ENCODE measurements at places on chromosomes 2 and 18. TPM values are rescaled to one million over a fixed set of nuclear protein-coding genes. Genes with fewer than 3 reads are reported as not detected.
A peak's percentile ranks its signal among the peaks of the same experiment; 100 is the strongest.

DNA sequence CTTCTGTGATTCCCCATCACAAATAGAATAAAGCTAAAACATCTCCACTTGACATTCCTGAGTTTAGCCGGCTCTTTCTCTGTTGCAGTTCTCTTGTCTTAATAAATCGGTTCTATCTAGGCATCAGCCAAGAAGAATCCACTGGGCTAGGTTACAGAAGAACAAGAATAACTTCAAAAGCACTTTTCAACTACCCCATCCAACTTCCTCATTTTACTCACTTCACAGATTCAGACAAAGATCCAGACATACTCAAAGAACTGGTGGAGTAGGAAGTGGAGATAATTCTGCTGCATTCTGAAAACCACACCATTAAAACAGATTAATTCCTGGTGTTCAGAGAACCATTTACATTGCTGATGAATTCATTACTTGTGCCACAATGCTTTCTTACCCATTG lies 9.6 kb upstream of the ALPK2 start:
- DNase-seq, result no peak

DNA sequence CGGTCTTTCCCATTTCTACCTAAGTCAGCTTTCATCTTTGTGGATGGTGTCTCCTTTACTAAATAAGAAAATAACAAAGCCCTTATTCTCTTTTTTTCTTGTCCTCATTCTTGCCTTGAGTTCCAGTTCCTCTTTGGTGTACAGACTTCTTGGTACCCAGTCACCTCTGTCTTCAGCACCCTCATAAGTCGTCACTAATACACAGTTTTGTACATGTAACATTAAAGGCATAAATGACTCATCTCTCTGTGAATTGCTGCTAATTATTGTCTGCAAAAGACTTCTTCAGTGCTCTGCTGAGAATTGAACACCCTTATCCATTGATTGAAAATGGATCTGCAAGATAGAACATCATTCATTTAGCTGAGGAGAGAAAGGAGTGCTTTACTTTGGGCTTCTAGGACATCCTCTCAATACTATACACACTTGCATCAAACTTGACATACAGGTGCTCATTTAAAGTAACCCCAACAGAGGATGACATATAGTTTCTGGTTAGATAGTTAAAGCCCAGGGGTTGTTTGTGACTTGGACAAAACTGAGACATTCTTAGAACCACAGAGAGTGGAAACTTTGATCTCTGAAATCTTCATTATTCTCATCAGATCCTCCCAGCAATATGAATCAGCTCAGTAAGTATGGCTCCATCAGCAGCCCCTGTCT lies 97.0 kb downstream of the XRCC5 start:
- no peak for DNase-seq

DNA sequence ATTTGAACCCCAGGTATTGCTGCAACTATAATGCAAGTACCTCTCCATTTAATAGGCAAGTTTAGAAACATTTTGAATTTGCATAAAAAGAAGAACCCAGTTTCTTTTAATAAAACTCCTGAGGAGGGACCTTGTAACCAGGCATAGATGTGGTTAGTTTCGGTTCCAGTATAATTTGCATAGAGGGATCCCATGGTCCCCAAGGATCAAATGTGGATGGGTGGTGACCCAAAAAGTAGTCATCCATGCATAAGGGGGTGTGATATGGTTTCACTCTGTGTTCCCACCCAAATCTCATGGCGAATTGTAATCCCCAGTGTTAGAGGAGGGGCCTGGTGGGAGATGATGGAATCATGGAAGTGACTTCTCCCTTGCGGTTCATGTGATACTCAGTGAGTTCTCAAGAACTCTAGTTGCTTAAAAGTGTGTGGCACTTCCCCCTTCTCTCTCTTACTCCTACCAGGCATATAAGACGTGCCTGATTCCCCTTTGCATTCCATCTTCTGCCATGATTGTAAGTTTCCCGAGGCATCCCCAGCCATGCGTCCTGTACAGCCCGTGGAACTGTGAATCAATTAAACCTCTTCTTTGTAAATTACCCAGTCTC lies 40.2 kb upstream of the SKA1 start:
- DNase-seq, result no peak

Gene FBXO36
- total RNA-seq, result 0.88 TPM

- no peak for DNase-seq
Measured at GRCh38 chr18:80041424-80041823, 7.2 kb downstream of the RBFA start.

- no peak for DNase-seq
Measured at GRCh38 chr2:143742581-143742980, 613.4 kb downstream of the ARHGAP15 start.

DNA sequence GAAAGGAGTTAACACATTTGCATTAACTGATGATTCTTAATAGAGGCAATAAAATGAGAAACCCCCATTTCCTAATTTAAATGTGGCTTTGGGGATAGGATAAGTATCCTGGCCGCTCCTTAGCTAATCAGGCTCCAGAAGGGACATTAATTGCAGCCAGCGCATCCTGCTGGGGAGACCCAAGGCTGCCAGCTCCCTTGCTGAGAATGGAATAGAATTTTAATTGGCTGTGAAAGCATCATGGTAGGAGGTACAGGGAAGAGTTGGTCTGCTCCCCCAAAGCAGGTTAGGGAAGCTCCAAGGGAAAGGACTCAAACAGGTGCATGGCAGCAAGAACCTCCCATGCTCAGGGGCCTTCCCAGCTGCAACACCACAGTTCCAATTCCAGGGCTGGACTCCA lies 71.4 kb downstream of the MARCHF4 start:
- no peak for DNase-seq

DNA sequence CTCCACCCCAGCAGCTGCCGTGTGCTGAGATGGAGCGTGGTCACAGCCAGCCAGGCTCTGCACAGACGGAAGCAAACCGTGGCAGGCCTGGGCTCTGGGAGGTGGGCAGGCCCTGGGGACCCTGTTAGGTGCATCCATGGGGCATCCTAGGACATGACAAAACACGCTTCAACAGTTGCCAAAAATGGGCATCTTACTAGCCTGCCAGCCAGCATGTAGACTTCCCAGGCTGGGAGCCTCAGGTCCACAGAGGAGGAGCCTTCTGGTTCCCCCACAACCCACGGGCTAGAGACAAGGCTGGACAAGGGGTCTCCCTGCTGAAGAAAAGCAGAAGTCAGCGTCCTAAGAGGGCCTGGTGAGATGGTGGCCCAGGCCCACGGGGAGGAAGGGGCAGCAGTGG lies 139.5 kb downstream of the HDAC4 start:
- no peak for DNase-seq

Gene NEU2
- not detected for total RNA-seq

GRCh38 chr2:162475661-162476060 lies 131.7 kb downstream of the GCA start:
- DNase-seq, result no peak

DNA sequence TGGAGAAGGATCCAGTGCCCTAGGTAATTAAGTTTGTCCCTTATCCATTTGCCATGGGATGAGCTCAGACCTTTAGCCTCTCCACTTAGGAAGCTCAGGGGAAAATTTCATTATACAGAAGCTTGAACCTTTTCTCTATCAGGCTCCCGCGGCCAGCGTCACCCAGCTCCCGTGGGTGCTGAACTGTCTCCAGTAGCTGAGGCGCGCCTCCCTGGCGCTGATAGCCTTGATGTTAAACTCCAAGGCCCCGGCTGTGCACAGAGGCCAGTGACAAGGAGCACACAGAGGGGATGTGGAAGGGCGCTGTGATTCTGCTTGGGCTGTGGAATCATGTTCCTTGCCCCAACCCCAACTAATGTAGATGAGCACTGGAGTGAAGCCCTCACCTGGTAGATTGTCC lies 50.8 kb downstream of the NRP2 start:
- DNase-seq, result no peak

DNA sequence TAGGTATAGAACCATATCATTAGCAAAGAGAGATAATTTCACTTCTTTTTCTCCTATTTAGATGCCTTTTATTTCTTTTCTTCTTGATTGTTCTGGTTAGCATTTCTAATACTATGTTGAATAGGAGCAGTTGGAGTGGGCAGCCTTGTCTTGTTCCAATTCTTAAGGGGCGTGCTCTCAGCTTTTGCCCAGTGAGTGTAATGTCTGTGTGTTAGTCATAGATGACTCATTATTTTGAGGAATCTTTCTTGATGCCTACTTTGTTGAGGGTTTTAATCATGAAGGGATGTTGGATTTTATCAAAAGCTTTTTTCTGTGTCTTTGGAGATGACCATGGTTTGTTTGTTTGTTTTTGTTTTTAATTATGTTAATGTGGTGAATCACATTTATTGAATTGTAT lies 1453.1 kb upstream of the SLC39A10 start:
- DNase-seq, result no peak

DNA sequence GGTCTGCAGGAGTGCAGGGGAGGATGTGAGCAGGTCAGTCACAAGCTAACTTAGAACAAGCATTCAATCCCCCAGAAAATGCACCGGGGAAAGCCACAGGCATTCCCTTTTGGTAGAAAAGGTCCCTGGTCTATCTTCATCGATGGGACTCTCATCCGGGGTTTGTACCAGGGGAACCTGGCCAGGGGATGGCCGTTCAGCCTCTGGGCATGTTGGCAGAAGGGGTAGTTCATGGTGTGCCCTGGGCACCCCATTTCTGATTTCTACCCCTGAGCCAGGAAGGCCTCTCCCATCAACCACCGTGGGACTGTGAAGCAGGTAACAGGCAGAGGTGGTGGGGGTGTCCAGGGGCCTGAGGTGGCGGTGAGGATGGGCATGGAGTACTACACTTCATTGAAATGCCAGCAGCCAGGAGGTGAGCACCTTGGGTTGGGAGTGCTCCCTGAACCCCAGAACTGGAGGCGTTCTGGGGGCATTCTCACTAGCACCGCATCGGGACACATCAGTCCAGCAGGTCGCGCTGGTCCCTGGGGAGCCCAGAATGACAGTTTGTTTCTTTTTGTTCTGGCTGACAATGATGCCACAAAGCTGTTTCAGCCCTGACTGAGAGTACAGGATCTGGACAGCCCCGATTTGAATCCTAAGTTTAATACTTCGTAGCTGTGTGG lies 172.3 kb downstream of the SMAD7 start:
- no peak for DNase-seq

Gene LIMS3
- total RNA-seq, result 32.8 TPM

GRCh38 chr2:236525411-236525997 lies 44.1 kb upstream of the ACKR3 start:
- DNase-seq, result no peak

DNA sequence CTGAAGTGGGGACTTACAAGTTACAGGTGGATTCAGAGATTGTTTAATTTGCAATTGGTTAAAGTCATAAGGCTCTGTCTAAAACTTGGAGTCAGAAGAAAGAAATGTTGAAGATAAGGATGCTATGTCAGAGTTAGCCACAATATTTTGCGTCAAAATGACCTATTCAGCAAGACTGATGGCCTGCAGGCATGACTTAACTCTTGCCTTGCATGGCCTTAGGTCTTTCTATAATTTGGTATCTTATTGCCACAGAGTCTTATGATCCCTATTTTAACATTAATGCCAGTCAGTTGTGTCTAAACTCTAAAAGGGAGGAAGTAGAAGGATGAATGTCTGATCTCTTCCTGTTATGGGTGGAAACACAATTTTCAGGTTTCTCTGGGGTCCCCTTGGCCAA lies 5.2 kb upstream of the COMMD1 start:
- no peak for DNase-seq

Gene DIS3L2
- 40.2 TPM for total RNA-seq

DNA sequence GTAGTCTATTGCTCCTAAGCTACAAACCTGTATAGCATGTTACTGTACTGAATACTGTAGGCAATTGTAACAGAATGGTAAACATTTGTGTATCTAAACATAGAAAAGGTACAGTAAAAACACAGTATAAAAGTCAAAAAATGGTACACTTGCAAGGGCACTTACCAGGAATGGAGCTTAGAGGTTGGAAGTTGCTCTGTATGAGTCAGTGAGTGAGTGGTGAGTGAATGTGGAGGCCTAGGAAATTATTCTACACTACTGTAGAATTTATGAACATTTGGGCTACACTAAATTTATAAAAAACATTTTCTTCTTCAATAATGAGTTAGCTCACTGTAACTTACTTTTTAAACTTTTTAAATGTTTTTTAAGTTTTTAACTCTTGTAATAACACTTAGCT lies 19.0 kb downstream of the NABP1 start:
- no peak for DNase-seq

Gene TSPYL6
- not detected for total RNA-seq

DNA sequence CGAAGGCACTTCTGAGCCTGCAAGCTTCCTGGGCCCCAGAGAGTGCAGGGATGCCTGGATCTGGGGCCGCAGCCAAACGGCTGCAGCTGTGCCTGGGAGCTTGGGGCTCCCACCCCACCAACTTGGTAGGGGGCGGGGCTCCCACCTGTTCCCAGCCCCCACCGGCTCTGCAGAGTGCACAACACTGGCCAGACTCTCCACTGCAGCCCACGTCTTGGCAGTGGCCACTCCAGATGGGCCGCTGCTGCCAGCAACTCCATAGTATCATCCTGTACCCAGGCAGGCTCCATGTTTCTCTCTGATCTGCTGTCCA lies 9.9 kb downstream of the DYSF start:
- no peak for DNase-seq

Gene COLEC11
- 0.55 TPM for total RNA-seq

DNA sequence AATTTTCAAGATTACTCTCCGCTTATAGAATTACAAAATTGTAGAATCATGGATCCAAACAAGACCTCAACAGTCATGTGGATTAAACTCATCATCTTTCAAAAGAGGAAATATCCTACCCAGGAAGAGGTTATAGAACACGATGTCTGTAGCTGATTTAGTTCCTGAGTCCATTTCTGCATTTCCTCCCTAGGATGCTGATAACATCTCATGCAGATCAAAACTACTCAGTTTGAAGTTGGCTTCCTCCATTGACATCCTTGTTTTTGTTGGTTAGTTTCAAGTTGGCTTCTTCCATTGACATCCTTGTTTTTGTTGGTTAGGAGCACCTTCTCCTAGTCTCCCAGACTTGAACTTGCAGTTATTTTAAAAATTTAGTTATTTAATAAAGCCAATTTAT lies 147.5 kb downstream of the PARD3B start:
- DNase-seq, result no peak

DNA sequence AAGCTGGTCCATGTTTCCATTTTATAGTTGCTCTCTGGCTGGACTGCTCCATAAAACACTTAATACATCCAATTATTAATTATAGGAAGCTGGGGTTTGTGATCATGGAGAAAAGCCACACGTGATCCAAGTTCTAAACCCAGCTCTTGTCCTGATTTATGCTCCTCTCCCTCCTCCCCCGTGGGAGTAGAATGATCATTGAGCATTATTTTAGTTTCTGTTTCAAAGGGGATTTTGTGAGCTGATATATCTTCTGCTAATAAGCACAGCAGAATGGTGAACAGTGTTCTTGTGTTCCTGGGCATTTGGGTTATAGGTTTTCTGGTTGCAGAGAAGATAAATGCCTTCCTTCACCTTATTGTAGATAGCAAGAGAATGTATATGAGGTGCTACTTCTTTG lies 135.7 kb upstream of the TMEM200C start:
- DNase-seq, result no peak

Gene SLC11A1
- 0.26 TPM for total RNA-seq

DNA sequence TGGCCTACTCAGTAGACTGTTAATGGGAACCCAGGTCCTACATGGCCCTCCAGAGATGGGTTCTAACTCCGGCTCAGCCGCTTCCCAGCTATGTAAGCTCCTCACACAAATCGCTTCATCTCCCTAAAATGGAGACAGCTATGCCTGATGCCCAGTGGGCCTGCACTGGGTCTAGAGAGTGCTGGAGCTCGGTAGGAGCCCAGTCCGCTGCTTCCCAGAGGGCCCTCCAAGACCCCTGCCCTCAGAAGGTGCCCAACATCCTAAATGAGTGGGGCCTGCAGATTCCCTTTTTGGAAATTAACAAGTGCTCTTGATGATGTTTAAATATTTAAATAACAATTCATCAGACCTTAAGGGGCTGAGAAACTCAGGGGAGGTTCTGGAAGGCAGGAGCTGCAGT lies 47.1 kb downstream of the HS1BP3 start:
- DNase-seq, result peak; percentile 18

Gene PLEK
- total RNA-seq, result under 0.01 TPM

Gene TTC21B
- 79.2 TPM for total RNA-seq

Gene SERPINB12
- total RNA-seq, result not detected
